ENCODE measurements at places on chromosomes 12 and 14.
A peak's percentile ranks its signal among the peaks of the same experiment; 100 is the strongest.

- DNase-seq = no peak
Observed at GRCh38 chr14:26463136-26463535, 134.7 kb downstream of the NOVA1 start.

DNA sequence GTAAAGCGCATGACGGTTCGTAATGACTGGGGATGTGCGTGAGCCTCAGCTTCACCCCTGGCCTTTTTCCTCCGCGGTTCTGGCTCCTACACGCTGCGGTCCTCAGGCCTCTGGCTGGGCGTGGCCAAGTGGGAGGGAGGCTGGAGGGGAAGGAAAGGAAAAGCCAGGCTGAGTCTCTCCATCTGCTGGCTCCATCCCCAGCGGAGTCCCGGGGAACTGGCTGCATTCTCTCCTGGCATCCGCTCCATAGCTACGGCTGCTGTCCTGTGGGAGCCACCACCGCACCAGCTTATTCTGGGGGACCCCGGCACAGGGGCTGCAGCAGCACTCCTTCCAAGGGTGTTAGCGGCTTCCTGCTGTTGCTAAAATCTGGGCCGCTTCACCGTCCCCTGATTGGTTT lies 68.2 kb upstream of the SLC24A4 start:
- DNase-seq = no peak

DNA sequence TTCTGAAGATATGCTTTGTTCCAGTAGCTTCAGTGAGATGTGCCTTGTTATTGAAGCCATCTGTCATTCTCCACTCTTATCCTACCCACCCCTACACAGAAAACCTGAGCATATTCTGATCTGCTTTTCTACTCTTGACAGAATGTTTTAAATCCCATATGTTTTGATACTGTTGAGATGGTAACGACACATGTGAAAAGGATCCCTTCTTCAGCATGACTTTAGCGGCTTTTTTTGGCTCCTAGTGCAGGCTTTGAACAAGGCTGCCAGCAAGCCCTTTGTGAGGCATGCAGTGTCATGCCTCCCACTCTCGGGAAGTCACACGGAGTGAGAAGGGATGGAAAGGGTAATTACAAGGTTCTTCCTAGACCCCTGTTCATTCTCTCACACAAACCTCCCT lies 228.8 kb upstream of the RGS6 start:
- DNase-seq = no peak

- no peak for DNase-seq
Observed at GRCh38 chr14:36682338-36682737, 20.7 kb downstream of the PAX9 start.

DNA sequence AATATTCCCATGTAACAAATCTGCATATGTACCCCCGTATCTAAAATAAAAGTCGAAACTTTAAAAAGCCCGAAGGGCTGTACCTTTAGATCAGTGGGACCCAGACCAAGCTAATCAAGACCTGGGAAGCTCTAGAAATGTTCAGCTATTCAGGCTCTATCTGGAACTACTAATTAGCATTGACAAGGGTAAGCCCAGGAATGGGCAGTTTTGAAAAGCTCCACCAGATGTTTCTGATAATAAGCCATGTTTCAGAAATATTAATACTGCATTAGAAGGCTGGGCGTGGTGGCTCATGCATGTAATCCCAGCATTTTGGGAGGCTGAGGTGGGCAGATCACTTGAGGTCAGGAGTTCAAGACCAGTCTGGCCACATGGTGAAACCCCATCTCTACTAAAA lies 20.4 kb upstream of the TMEM260 start:
- no peak for DNase-seq

DNA sequence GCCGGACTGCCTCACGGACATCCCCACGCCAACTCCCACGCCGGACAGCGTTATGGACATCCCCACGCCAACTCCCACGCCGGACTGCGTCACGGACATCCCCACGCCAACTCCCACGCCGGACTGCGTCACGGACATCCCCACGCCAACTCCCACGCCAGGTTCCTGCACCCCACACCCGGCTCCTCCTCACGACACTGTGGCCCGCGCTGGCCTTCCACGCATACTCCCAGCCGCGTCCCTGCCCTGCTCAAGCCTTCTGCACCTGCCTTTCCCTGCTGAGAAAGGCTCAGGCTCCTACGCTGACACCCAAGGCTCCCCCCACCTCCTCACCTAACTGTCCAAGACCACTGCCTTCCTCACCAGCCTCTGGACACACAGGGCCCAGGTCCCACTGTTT lies 9.7 kb downstream of the CACNA2D4 start:
- DNase-seq = no peak

GRCh38 chr12:16515666-16516065 lies 90.3 kb downstream of the LMO3 start:
- DNase-seq = no peak

DNA sequence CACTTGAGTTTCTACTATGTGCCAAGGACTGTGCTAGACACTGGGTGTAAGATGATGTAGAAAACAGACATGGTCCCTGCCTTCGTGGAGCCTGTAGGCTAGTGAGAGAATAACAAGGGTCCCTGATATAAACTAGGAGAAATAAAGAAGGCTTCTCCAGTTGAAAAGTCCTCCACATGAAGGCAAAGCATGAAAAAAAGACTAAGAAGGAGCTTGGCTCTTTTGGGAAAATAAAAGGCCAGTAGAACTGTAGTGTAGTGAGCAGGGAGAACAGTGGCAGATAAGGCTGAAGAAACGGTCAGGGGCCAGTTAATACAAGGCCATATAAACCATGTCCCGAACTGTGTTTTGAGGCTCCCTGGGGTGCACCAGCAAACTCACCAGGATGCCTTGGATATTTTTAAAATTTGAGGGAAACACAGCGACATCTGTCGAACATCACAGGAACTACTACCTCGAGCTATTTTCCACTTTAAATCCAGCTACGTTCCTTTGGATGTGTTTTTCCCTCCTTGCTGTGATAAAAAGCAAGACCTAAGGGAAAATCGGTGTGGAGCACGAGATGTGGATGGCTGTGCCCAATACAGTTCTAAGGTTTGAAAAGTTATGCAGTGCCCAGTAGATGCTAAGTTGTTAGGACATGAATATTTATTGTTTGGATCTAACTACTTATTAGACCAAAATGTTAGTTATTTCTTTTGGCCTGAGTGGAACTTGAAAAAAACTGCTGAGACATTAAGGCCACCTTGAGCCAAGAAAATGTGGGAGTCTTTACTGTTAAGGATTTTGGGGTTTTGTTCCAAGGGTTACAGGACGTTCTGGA lies 8.5 kb upstream of the CFL2 start:
- DNase-seq = peak; percentile 15

- no peak for DNase-seq
Observed at GRCh38 chr12:8827551-8828256, 5.3 kb downstream of the A2ML1 start.

DNA sequence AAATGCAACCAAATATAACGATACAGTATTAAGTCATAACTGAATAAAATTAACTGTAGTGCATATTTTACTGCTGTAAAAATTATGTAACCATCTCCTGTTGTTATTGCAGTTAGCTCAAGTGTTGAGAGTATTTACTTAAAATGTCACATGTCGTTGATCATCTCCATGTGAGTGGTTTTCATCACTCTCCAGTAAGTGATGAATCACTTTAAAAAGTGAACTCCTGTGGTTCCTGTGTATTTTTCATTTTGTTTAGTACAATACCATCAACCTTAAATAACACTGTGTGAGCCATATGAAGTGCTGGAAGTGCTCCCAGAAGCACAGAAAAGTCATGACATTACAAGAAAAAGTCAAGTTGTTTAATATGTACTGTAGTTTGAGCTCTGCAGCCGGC lies 104.7 kb upstream of the SLCO1B1 start:
- DNase-seq = no peak

GRCh38 chr12:1826867-1827705 lies 6.7 kb downstream of the LRTM2 start:
- no peak for DNase-seq

GRCh38 chr12:129351481-129351880 lies 498.2 kb downstream of the GLT1D1 start:
- no peak for DNase-seq

- DNase-seq = no peak
Observed at GRCh38 chr12:51428256-51428655, 3.6 kb downstream of the SLC4A8 start.

DNA sequence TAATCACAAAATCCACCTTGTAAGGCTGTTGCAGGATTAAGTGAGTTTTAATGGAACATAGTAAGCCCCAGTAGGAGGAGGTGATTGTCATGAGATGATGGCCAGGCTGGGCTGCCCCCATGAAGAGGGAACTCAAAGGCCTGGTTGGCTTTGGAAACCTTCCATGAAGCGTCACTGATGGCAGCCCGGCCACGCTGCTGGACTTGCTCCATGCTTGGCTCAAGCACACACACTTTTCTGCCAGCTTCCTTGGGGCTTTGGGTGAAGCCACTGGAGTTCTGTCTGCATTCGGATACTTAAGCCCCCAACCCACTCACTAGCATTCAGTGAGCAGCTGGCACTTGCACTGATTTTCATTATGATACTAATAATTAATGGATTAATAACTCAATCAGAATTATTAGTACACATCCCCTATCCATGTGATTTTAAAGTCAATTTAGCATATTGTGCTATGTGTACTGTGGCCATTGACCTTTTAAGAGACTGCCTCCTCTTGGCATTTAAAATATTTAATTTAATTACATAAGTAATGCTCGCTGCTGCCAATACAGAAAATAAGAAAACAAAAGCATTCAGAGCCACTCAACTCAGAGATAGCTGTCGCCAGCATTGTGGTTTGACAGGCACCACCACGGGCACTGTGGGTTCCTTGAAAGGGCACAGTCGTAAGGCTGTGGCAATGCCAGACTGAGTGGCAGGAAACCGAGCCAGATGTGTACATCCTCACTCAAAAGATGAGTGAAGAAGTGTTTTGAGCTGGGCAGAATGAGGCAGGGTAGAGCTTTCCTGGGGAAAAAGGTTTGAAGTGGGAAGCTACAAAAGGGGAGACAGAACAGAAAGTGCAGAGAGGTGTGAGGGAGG lies 15.9 kb downstream of the KRT85 start:
- no peak for DNase-seq

Measured in RCC 7860 (cell line).